Vagina (tissue), 2 donors: ENCODE measurements at places on chromosomes 5 and 9.

DNA sequence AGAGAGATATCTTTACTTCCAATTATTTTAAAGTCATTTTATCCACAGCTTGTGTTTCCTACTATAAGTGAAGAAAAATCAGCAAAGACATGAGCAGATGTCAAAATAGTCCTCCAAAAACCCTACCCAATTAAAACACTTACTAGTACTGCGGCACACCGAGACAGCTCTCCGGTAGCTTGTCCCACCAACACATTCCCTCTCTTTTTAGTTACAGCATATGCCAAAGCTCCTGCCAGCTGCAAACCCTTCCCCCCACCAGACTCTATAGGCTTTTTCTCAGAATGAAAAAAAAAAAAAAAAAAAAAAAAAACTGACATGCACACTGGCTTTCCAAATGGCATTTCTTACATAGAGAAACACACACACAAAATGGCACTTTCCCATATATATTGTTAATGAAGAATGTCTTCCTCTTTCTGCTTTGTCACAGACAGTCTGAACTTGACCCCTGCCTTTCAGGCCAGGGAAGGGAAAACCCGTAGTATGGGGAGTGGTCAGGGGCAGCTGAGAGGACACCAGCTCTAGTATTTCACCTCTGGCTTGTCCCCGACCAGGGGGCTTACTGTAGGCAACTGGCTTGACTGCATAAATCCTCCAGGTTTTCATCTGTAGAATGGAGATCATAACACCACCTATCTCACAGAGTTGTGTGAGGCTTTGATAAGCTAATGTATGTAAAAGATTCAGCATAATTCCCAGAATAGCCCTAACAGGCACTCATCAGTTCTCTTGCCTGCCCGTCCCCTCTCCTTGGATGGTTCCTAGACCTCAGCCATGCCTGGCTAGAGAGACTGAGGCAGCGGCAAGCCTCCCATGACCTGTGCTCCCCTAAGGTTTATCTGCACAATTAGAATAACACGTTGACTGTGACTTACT is 233.6 kb downstream of the CRB2 start:
- peak; percentile 52 for DNase-seq

GRCh38 chr5:83628360-83628759 is 92.3 kb downstream of the HAPLN1 start:
- no peak for DNase-seq

- no peak for DNase-seq
Measured at GRCh38 chr9:68951879-68952659, 61.8 kb downstream of the PRKACG start.

GRCh38 chr9:130187523-130187846 is 15.3 kb downstream of the NCS1 start:
- DNase-seq: no peak

DNA sequence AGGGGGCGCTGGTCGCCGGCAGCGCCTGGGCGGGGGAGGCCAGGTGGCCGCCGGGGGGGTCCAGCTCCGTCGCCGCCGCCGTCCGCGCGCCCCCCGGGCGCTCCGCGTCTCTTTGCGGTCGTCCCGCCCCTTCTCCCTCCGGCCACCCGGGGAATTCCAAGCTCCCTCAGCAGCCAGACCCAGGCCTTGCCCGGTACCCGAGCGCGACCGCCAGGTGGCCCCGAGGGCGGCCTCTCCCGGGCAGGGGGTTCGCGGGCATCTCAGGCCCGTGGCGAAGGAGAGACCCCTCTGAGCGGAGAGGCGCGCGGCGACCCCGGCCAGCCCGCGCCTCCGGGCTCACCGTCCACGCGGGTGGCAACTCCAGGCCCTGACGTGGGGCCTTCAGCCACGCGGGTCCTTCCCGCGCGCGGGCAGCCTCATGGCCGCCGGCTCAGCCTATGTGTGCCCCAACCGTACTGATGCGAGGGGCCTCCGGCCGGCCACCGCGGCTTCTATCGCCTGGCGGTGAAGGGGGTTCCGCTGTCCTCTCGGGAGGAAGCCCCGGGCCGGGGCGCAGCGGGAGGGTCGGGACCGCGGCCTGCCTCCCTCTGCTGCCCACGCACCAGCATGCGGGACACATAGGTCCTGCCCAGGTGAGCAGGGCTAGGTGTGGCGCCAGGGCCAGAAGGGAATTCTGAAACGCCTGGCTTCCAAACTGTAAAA is 529 bp upstream of the NRARP start:
- DNase-seq: no peak

DNA sequence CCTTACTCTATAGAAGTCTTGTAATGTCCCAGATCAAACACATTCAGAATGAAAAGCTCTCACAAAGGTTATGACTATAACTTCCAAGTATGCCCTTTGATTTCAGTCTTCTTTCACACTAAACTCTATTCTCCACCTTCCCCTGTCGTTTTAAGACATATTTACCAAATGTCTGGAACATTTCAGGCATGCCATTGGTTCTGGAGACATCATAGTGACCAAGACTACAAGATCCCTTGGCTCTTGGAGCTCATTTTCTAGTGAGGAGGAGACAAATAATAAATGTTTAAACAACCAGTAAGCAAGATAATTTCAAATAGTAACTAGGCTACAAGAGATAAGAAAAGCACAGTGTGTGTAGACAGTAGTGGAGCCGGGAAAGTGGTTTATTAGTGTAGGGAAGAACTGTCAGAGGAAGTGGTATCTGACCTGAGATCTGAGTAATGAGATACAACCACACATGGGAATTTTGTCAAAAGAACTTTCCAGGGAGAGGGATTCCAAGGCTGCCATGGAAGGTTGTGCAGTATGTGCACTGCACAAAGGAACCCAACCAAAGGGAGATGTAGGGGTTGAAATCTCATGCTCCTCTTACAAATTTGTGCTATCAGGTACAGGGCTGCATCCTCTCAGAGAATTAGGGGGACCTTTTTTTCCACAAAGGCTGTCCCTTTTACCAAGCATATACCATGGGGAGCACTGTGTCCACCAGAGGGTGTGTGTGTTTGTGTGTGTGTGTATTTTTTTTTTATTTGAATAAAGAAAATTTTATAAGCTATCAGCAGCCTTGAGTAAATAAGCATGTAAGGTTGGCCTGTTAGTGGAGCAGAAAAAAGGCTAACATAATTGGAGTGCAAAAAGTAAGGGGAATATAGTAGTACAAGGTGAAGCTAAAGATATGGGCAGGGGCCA is 1279.1 kb upstream of the WWC1 start:
- DNase-seq: no peak

DNA sequence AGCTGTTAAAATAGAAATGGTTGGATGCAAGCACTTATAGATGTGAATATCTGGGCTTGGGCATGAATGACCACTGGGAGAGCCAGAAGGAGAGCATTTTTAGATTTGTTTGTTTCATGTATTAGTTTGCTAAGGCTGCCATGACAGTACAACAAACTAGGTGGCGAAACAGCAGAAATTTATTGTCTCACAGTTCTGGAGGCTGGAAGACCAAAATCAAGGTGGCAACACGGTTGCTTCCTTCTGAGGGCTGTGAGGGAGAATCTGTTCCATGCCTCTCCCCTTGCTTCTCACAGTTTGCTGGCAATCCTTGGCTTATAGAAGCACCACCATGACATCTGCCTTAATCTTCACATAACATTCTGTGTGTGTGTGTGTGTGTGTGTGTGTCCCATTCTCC is 20.2 kb upstream of the CDC23 start:
- no peak for DNase-seq

- no peak for DNase-seq
Measured at GRCh38 chr5:112757468-112758208, 20.0 kb downstream of the APC start.

- DNase-seq: no peak
Measured at GRCh38 chr5:72654231-72654630, 147.0 kb upstream of the ZNF366 start.
